Right atrium auricular region (tissue), 2 donors: ENCODE measurements at places on chromosomes 6 and 20. TPM values are rescaled to one million over a fixed set of nuclear protein-coding genes. Genes with fewer than 3 reads are reported as not detected.

ID1 gene
- total RNA-seq, result 815 TPM

DNA sequence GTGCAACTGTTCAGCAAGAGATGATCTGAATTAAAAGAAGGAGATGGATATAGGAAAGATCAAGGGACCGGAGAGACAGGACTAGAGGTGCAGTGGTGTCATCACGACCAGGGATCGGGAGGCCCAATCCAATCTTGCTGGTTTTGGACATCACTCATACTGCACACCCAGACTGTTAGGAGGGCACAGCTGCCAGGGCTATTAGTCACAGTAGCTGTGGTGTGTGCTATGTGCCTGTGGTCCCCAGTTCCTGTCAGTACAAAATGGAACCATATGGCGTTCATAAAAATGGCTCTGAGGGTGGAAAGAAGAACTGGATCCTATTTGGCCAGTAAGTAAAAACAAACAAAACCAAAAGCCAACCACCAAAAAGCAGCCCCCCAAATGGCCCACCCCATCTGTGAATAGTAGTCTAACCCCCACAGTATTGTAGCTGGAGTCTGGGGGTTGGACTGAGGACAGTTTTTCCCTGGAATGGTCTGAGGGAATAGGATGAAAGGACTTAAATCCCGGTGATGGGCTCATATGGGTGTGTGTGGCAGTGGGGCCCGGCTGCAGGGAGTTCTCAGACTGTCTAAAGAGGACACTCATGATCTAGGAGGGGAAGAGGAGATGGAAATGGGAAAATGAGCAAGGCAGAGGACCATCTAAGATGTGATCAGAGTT, 9.3 kb upstream of the NNAT start:
- no peak for DNase-seq

DNA sequence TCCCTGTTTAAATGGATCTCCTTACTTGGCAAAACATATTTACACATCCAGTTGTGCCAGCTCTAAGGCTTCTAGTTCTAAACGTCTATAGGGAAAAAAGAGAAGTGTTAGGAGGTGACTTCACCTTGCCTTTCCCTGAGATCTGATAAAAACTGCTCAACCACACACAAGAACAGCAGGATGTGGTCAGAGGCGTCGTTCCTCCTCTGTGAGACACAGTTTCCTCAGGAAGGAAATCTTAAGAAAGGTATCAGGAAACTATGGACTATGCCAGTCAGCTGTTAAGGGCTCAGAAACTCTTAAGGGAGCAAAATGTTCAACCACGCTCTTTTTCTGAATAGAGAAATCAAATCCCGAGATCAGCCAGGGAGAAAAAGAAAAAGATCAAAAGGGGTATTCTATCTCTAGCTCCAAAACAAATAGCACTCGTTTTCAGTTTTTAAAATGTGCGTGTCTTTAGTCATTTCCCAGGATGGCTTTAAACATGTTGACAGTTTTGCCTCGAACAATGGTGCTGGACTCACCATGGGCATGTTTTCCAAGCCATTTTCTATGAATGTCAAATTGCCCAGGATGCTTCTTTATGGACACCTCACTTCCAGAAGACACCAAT, 154.5 kb downstream of the HACE1 start:
- DNase-seq, result no peak

- no peak for DNase-seq
Observed at GRCh38 chr6:87946669-87947068, 101.0 kb upstream of the SPACA1 start.

GRCh38 chr20:24388828-24389380, 80.5 kb upstream of the SYNDIG1 start:
- no peak for DNase-seq

- no peak for DNase-seq
Observed at GRCh38 chr20:38523697-38524096, 51.1 kb downstream of the RALGAPB start.

SIRPB1 gene
- 3.7 TPM for total RNA-seq

COX4I2 gene
- total RNA-seq, result 6.8 TPM

DNA sequence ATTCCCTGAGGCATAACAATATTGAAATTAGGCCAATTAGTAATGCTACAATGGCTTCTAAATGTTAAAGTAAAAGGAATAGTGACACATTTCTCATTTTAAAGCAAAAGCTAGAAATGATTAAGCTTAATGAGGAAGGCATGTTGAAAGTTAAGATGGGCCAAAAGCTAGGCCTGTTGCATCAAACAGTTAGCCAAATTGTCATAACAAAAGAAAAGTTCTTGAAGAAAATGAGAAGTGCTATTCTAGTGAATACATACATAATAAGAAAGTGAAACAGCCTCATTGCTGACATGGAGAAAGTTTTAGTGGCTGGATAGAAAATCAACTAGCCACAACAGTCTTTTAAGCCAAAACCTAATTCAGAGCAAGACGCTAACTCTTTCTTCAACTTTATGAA, 12.9 kb downstream of the OR2A4 start:
- no peak for DNase-seq

- DNase-seq, result no peak
Observed at GRCh38 chr6:31074401-31074800, 38.0 kb downstream of the C6orf15 start.

- no peak for DNase-seq
Observed at GRCh38 chr20:5509803-5510202, 193.0 kb upstream of the PROKR2 start.

GRCh38 chr20:58622671-58623578, 28.2 kb upstream of the STX16 start:
- DNase-seq, result no peak

DNA sequence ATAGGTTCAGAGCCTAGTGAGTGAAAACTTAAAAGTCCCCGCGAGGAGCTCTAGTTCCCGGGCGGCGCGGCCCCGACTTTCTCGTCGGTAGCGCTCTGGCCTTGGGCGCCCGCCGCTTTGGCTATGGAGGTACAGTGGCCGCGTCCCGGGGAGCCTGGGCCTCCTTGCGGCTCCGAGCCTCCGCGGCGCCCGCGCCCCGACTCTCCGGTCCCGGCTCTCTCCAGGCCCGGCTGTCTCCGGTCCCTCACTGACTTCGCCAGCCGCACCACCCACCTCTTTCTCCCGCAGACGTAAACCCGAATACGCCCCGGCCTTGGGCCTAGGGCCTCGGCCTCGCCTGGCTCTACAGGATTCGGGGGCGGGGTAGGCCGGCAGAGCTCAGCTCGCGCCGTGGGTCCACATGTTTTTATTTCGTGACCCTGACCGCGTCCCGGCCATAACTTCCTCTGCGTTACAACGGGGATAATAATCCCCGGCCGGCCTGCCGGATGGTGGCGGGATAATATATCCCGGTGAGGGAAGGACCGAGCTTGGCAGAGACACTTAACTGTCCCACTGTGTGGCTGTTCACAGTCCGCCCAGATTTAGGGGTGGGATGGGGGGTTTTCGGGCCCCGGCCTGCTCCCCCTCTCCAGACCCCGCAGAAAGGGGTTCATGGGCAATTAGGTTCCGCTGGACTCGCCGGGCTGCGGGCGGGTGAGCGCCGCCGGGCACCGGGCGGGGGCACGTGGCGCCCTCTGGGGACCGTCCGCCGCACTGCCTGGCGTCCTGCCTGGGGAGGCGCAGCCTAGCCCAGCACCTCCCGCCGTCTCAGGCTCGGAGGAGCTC, 10.0 kb upstream of the TBX18 start:
- peak; percentile 62 for DNase-seq

GRM1 gene
- 0.08 TPM for total RNA-seq

DNA sequence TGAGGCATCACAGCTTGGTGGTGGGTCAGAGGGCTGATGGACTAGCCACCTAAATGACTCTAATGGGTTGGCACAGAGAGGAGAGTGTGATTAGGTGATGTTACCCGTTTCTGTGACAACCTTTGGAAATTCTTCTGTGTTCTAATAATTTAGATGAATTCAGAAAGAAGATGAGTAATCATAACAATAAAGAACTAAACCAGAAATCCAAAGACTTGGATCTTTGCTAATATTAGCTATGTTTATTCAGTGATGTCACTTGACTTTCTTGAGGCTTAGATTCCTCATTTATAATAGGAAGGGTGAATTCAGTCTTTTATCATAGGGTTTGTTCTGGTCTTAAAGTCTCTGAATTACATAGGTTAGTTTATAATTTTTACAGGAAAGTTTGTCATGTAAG, 19.9 kb downstream of the CRYBG1 start:
- no peak for DNase-seq

OPN5 gene
- not detected for total RNA-seq

DNA sequence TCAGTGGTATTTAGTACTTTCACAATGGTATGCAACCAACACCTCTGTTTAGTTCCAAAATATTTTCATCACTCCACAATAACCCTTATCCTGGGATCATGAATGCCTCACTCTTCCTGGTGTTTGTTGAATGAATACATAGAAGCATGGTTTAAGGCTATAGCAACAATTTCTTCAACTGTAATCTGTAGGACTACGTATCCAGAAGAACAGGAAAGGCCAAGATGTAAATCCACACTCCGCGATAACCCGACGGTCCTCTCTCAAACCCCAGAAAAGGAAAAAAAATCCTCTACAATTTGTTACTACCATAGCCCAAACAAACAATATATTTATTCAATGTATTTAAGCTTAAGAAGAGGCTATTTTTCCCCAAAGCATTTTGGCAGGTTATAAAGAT, 141.4 kb upstream of the SALL4 start:
- DNase-seq, result no peak

DNA sequence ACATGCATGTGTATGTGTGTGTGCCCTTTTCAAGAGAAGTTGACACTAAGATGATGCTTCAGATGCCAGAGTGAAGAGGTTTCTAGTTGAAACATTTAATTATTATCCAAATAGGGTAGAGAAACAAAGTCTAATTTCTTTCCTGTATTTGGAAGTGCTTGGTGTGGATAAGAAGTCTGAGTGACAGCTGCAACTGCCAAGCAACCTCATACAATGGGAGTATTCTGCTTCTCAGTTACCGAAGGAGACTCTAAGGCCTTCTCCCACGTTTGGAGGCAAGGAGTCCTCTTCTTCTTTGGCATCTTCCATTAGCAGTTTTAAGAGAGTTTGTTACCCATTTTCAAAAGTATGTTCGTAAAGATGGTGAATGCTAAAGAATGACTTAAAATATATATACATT, 82.4 kb downstream of the HDGFL1 start:
- DNase-seq, result no peak

GRCh38 chr6:104632588-104632987, 227.1 kb downstream of the HACE1 start:
- no peak for DNase-seq
